ENCODE measurements at places on chromosomes 5 and 9.

GRCh38 chr5:55333811-55334210, 26.0 kb downstream of the MTREX start:
- DNase-seq, result no peak

- DNase-seq, result no peak
Observed at GRCh38 chr5:15255576-15255975, 244.4 kb upstream of the FBXL7 start.

DNA sequence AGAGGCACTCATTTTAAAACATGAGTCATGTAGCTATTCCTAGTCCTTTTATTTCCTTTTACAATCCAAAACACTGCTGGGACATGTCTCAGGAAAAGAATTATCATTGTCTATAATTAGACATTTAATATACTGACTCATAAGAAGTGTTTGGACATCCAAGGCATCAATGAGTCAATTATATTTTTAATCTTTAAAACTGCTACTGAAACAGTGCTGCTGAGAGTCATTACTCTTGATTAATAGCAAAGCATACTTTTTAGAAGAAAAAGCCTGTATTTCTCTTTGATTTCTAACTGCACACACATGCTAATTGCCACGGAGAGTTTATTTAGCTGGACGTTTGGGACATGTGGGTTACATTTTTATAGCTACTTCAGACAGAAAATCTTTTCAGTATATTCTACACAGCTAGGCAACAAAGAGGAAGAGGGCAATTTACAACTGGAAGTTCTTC, 1249.0 kb upstream of the CDH18 start:
- no peak for DNase-seq

GRCh38 chr9:26682796-26683496, 209.7 kb downstream of the CAAP1 start:
- DNase-seq, result no peak

DNA sequence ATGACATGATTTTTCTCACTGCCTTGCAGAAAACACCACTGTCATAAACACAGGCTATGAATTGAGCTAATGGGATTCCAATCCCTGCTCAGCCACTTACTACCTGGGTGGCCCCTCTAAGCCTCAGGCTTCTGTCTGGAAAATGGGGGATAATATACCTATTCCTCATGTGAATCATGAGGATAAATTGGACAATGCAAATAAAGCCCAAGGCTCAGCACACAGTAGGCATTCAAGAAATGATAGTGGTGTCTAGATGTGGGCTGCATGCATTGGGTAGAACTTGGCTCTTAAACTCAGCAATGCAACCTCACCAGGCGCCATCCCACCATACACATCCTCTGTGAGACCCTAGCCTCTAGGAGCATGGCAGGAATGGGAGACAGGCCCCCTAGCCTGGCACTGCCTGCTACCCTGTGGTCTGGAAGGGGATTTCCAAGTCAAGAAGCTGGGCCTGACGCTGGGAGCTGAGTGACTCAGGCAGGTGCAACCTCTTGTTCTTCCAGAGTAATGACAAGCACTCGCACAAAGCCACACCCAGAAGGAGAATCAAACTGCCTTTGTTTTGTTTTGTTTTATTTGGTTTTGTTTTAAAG, 2.3 kb upstream of the TNIP1 start:
- peak; percentile 44 for DNase-seq

DNA sequence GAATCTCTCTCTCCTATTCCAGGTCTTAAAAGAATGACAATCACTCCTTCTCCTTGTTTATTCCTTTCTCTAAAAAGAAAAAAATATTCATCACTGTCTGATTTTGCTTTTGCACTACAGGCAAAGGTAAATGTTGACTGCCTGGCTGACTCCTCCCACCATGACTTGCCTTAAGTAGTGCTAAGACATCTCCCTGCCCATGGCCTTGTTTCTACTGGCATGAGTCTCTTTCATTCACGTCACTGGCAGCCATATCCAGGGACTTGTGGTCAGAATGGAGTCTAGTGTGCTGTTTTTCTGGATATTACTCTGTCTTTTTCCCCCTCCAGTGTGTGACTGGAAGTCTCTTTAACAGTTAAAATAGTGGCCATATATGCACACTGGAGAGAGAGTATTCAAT, 522.9 kb upstream of the DAB2 start:
- DNase-seq, result no peak

DNA sequence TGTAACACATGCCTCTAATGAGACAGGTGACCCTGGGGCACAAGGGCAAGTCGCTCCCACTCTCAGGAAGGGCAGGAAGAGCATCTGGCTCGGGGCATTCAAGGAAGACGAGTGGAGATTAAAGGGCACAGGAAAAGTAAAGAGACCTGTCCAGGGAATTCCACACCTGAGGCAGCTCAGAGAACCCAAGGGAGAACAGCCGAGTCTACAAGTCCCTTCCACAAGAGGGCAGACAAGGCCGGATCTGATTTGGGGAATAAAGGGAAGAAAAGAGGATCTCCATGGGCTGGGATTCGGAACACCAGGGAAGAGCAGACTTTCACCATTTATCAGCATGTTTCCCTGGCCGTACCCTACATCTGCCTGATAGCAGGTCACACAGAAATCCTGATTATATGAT, 28.1 kb downstream of the GPX3 start:
- DNase-seq, result no peak

- DNase-seq, result no peak
Observed at GRCh38 chr5:77797136-77797535, 21.0 kb upstream of the TBCA start.

DNA sequence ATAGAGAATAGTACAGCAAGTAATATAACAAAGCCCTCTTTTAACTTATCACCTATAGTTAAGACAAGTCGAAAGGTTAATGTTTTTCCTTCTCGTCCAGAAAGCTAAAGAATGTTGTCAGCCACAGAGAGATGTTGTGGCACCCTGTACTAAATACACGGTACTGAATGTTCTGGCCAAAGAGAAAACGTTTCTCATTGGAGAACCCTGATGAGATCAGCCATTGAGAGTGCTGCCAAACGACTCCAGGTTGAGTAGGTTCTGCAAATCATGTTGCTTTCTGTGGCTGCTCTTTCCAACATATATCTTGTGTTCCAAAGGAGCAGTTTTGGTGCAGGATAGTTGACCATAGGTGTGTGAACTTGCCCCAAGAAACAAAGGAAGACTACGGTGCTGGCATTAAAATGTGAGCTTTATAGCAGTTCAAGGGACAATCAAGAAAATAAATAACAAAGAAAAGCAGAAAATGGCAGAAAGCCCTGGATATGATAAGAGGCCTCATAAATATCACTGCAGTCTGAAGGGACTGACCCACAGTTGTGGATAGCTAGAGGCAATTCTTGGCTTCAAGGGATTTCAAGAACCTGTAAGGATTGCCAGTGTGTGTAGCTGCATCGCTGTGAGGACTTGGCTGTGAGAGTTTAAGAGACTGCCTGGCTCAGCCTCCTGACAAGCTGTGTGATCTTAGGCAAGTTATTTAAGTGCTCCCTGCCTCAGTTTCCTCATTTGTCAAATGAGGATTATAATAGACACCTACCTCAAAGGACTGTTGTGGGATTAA, 102.7 kb downstream of the ARHGEF28 start:
- DNase-seq, result no peak

DNA sequence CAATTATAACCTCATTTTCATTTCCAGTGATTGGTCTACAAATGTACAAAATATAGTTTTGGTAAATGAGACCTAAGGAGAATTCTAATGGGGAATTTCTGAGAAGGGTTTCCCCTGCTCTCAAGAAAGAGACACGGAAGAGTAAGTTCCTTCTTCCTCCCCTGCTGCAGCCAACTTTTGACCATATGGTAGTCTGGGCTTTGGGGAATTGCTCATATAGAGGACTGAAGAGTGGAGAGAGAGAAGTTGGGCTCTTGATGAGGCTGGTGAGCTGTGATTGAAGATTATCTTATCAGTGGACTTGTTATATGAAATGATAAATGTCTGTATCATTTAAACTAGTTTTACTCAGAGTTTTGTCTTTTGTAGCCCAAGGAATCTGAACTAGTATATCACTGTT, 4.3 kb upstream of the LNPEP start:
- no peak for DNase-seq

- no peak for DNase-seq
Observed at GRCh38 chr5:131330031-131330430, 66.2 kb downstream of the CDC42SE2 start.

DNA sequence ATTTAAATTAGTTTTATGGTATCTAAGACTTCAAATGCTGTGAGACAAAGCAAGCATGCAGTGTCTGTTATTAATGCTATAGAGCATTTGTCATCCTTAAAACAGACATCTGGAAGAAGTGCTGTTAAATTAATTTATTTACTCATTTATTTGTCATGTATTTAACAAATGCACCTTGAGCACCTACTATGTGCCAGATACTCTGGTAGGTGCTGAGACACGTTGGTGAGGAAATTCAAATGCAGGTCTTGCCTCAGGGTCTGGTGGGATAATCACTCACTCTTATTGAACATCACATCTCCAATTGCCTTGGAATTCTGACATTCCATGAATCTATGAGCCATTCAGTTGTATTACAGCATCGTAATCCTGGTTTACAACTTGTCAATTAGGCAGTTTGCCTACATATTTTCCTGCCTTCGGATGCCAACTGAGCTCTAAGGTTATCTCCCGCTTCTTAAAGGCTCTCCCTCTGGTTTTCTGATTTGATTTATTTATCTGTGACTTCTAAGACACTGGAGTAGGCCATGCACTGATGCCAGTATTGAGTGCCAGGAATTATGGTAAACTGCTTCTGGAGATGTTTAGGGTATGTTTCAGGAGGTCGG, 56.0 kb upstream of the RPS23 start:
- DNase-seq, result no peak

GRCh38 chr9:13811876-13812275, 502.1 kb downstream of the NFIB start:
- DNase-seq, result no peak

DNA sequence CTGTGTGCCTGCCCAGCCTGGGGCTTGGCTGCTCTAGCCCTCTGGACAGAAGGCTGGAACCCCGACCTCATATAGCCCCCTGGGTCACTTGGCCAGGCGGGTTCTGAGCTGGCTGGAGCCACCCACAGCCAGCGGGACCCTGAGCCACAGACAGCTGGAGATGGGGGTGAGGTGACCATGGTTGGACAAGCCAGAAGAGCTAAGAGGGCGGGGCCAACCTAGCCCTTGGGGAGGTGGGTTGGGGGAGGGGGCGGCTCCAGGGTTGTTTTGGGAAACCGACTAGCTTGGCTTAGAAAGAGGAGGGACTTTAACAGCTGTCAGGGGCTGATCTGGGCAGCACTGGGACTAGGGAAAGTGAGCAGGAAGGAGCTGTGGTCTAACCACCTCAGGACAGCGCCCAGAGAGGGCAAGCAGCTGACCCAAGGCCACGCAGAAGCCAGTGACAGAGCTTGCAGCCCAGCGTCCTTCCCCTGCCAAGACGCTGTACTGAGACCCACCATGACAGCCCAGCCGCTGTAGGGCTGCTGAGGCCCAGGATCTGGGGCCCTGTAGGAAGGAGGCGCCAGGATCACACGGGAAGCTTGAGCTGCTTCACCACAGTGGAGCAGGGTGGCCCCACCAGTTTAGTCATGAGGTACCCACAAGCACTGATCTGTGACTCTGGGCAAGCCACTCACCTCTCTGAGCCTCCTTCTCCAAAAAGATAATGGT, 2.2 kb downstream of the AIF1L start:
- DNase-seq, result no peak

- no peak for DNase-seq
Observed at GRCh38 chr5:179373961-179374505, 28.8 kb upstream of the ADAMTS2 start.

DNA sequence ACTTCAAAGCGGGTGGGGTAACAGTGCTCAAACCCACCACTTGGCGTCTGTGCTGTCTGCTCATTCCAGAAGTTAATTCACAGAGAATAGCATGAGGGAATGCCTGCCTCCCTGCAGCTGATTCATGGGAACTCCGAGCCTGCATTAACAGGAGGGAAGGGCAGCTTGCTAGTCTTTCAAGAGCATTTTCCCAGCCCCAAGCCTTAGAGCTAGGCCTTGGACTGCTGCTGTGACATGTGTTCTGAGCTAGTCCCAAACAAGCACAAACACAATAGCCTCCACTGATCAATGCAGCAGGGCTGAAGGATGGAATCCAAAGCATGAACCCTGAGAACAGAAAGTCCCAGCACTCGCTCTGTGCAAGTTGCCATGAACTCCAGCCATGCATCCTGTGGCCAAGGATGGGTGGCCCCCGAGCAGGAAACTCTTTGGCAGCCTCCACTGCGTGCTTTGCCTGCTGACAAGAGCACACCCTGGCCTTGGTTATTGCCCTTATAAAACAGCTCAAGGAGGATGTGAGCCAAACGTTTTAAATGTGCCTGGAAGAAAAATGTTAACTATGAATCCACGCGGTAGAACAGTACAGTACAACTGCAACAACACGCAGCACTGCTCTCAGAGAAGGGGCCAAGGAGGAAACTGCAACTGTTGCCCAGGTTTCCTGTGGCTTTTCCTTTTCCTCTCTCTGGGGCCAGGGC, 653.1 kb upstream of the KLF4 start:
- DNase-seq, result no peak

DNA sequence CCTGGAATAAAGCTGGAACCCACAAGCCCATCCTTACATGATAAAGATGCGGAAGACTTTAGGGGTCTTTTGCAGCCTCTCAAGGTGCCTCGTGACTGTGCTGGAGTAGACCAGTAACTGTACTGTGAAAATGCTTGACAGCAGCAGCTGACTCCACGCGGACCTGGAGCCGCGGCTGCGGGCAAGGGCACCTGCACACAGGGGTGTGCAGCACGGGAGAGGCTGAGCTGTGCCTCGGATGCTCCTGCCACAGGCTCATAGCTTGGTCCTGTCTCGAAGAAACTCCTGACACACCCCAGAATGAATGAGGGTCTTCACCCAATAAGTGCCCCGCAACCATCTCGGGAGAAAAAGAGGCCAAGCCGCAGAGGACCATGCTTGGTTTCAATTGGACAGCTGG, 40.3 kb upstream of the CEP72 start:
- no peak for DNase-seq

DNA sequence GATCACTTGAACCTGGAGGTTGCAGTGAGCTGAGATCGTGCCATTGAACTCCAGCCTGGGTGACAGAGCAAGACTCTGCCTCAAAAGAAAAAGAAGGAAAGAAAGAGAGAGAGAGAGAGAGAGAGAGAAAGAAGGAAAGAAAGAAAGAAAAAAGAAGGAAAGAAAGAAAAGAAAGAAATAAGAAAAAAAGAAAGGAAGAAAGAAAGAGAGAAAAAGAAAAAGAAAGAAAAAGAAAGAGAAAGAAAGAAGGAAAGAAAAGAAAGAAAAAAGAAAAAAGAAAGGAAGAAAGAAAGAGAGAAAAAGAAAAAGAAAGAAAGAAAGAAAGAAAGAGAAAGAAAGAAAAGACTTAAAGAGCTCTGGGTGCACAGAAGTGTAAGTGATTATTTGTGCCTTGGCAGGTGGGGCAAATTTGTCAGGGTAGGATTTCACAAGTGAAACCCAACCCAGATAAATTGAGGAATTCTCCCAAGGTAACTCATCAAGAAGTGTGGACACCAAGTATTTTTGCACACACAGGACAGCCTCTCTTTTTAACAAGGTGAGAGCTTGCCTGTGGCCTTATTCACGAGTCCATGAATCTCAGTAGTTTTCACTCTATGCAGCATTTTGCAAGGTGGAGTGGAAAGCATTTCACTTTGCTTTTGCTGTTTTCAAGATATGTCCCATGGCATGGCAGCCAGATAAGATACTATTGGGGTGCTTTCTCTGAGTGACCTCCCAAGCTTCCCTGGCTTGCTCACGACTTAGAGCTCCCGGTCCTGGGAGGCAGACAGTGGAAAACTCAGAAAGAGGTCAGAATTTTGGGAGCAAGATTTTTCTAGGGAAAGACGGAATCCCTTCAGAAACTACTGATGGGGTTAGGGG, 57.8 kb downstream of the C9orf153 start:
- no peak for DNase-seq
